ENCODE measurements at places on chromosomes 1 and 21.

DNA sequence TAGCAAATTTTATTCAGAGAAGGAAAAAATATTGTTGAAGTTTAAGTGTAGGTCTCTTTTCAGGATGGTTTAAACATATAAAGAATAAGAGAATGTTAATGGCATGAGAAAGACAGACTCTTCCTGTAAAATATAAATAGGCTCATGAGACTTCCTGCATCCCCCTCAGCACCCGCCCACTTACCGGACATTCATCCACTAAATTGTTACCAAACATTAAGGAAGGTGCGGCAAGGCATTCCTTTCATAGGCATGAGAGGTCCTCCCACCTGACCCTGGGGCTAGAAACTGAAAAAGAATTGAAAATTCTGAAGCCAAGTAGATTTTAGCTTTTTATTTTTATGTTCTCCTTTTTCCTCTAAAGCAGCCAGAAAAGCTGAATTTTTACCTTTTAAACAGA lies 10.6 kb upstream of the USP1 start:
- DNase-seq = no peak

DNA sequence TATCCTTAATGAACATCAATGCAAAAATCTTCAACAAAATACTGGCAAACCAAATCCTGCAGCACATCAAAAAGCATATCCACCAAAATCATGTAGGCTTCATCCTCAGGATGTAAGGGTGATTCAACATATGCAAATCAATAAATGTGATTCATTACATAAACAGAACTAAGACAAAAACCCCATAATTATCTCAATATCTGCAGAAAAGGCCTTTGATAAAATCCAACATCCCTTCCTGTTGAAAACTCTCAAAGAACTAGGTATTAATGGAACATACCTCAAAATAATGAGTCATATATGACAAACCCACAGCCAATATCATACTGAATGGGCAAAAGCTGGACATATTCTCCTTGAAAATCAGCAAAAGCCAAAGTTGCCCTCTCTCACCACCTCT lies 54.6 kb upstream of the DEPDC1 start:
- no peak for DNase-seq

DNA sequence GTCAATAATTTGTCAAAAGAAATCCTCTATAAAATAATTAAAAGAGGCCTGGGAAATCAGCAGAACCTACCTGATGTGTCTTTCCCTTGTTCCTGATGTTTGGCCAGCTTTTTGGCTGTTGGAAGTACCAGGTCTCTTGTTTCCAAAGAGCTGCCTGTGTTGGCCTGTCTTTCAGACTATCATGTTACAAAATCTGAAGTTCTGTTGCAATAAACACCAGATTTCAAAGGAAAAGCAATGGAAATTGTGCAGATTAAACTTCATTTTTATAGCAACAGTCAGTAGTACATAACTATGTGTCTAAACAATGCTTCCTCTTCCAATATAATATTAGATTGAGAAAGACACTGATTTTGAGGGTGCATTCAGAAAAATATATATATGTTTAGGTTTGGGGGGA lies 647.2 kb upstream of the CXADR start:
- peak; percentile 6 for DNase-seq

GRCh38 chr1:62213075-62213914 lies 18.6 kb downstream of the L1TD1 start:
- DNase-seq = no peak

DNA sequence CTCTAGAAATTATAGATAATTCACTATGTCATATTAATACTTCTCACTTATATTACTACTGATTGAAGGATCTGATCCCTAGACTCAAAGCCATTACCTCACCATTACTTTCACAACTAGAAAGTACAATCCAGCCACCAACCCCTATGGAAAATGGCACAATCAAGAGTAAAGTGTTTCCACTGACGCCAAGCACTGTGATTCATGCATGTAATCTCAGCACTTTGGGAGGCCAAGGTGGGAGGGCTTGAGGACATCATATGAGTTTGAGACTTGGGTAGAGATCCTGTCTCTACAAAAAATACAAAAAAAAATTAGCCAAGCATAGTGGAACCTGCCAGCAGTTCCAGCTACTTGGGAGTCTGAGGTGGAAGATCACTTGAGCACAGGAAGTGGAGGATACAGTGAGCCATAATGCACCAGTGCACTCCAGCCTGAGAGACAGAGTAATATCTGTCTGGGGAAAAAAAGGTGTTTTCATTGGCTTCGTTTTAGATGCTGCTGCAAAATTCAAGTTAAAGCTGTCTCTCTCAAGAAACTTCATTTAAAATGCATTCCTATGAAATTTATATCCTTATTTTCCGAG lies 126.5 kb downstream of the AKT3 start:
- no peak for DNase-seq

DNA sequence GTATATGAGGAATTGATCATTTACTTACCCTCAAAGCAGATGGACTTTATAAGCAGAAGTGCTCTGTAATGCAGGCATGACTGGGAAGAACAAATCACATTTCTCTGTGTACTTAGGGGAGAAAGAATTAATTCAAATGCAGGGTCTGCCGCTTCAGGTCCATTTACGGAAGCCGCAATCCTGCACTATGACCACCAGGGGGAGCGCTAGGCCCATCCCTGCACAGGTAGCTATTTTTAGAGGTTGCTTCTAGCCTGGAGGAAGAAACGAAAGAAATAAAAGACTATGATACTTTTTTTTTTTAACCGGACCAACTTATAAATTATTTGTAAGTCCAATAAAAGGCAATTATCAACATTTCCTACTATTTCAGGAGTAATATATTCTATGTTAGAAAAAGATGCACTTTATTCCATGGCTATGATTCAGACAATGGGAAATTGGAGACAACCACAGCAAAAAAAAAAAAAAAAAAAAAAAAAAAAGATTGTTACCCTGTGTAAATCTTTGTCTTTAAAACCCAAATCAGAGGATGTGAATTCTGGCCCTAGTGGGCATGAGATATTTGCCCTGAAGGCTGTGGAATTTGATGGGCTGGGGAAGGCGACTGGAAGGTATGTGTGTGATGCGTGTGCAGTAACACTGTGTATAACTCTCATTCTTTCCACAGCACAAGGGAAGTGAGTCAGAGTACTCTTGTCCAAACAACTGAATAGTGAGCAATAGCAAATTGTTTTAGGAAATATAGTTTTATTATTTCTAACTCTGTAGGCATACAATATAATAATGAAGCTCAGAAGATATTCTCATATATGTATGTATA lies 12.9 kb upstream of the FYB2 start:
- DNase-seq = peak; percentile 97

GRCh38 chr1:45508295-45509151 lies 8.4 kb downstream of the MMACHC start:
- peak; percentile 44 for DNase-seq

- DNase-seq = no peak
Measured at GRCh38 chr1:26703478-26703877, 7.7 kb downstream of the ARID1A start.

DNA sequence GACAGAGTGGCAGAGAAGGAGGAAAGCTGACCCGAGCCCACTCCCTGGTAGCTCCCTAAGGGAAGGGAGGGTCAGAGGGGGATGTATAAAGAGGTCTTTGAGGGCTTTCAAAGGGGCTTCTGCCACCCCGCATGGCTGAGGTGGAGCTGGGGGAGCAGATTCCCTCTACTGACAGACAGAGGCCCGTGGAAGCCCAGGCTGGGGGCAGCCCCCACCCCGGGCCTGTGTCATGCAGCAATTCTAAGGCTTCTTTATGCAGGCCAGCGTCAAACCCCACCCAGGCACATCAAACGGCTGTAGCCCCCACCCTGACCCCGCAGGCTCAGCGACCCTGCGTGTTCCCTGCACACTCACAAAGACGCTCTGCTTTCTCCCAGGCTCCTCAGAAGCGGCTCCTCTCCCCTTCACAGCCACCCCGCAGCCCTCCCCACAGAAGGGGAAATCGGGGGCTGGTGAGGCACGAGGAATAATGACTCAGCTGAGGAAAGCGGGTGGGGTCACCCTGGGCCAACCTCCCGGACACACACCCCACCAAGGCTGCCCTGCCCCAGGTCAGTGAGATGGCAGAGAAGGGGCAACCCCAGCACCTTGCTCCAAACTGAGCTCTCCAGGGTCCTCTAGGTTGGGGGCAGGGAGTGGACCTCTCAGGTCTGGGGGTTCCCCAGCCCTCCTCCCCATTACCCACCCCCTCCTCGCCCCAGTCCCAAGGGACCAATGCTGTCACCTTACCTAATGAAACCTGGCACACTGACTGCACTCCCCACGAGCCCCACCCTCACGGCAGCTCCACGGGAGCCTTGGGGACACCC lies 10.8 kb downstream of the SLC45A3 start:
- DNase-seq = peak; percentile 19

- DNase-seq = no peak
Measured at GRCh38 chr1:99560207-99561040, 85.5 kb upstream of the PALMD start.

DNA sequence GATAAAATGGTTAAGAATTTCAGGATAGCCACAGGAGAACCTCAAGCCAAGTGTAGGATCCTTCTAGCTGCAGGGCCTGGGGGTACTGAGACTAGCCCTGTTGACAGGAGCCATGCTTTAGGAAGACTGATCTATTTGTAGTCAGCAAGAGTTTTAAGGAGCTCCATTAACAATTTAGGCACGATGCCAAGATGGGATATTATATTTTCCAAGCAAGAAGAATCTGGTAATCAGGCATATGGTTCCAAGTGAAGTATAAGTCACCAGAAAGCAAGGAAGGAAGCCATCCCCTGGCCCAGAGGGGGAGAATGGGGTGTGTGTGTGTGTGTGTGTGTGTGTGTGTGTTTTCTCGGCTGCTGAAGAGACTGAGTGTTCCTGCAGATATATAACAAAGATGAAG lies 7.0 kb downstream of the IFNAR2 start:
- DNase-seq = no peak

GRCh38 chr21:46268371-46268770 lies 17.0 kb downstream of the MCM3AP start:
- DNase-seq = no peak

DNA sequence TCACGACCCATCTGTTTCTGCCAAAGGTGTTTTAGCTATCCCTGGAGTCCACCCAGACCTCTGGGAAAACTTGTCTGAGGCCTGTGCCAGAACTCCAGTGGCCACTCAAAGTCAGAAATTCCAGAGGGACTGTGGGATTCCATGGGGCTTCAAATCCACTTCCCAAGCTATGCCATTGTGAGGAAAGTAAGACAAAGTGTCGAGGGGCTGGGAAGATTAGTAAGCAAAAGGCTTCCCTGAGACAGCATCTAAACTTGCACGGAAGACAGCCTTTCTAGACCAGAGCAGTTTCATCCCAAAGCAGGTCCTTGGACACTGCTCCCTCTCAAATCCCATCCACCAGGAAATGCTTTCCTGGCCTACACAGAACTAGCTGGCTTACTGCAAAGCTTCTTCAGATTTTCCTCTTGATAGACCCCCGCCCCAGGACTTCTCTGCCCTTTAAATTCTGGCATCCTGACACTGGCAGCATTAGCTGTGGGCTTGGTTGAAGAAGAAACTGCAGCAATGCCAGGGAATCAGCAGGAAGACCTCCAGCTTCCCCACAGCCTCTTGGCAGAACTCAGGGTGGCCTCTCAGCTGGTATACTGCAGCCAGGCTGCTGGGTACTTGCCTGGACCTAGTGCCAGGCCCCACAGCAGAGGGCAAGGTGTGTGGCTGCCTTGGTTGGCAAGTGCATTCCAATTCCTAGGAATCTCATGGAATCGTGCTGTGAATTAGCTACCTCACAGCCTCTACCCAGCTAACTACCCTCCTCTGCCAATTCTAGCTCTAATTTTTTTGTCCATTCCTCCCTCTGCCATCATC lies 27.3 kb upstream of the LMX1A start:
- DNase-seq = peak; percentile 45

DNA sequence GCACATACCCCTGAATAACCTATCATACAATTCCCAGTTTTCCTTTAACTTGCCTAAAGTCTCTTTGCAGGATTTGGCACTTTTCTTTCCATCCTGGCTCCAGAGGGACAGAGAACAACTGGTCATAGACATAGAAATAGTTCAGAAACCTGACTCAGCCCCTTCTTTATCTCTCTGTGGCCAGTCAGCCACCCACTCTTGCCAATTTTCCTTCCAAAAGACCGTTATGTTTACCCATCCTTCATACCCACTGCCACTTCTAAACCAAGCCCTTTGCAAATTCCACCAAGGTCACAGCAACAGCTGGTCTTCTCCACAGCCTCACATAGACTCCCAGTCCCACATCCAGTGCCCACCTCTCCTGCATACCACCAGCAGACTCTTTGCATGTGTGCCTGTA lies 127.2 kb upstream of the FGGY start:
- peak; percentile 74 for DNase-seq

DNA sequence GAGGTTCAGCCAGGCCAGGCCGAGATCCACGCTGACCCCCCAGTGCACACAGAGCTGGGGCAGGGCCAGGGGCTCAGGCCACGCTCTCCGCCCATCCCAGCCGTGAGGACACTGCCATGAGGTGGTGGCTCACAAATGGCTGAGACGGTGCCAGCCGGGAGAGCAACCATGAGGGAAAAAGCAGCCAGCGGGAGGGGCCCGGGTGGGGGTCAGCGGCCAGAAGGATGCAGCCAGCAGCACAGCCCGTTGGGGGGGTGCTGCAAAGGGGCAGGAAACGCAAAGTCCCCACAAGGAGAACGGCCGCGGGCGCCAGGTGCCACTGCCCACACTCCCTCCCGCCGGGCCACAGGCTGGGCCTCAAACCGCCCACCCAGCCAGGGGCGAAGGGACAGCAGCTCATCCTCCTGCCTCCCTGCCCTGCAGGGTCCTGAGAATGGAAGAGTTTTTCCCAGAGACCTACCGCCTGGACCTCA lies 8.3 kb downstream of the TTLL10 start:
- no peak for DNase-seq

All from GM23248 (cell line).